Activated CD4-positive, alpha-beta T cell treated with anti-CD3 and anti-CD28 coated beads for 4 hours (primary cell): ENCODE measurements at places on chromosomes 13 and 19.
A peak's percentile ranks its signal among the peaks of the same experiment; 100 is the strongest.

DNA sequence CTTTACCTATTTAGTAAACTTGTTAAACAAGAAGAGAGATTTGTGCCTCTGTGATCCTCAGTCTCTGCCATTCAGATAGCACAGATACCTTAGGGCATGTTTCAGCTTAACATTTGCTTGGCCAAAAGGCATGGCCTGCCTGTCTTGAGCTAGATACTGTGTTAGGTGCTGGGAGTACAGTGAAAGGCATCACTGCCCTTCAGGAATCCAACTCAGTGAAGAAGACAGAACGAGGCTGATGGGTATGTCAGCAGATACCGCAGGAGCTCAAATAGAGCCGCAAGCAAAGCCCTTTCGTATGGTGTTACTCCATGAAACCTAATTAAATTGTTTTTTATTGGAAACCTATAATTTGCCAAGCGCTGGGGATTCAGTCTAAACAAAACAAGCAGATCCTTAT lies 12.9 kb downstream of the ZNF507 start:
- DNase-seq, result no peak

- no peak for DNase-seq
Observed at GRCh38 chr13:51297556-51297955, 41.9 kb upstream of the SERPINE3 start.

DNA sequence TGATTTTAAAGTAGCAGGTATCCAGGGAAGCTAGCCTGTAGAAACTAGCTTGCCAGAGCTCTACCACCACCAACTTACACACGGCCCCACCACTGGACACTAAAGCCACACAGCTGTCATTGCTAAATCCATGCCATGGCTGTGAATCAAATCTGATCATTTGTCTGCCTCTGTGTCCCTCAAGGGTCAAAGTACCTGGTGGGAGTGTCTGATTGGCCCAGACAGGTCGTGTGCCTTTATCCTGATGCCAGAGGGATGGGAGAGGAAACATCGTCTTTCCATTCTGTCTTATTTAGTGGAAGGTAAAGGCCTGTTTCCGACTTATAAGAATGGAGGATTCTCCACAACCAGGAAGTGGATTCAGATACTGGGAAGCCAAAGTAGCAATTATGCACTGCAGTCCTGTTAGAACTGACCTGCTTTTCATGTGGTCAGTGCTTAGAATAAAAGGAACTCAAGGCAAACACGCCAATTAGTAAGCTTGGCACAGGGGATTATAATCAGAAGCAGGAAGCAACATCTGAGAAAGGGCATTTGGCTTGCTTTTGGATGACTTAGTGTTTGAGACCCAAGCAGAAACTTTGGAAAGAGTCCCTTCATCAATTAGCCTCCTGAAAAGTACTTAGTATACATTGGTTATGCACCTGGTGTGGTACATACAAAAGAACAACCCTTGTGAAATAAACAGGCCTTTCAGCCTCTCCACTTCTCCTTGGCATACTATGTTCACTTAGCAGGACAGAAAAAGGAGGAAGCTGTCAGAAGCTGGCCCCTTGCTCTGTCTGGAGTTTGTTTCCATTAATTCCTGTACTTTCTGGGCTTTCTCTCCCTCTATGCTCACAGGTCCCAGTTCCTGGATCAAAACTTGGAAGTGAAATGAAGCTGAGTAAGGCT lies 192.4 kb downstream of the NUFIP1 start:
- no peak for DNase-seq

- DNase-seq, result no peak
Observed at GRCh38 chr19:28065026-28065425, 1147.9 kb downstream of the UQCRFS1 start.

GRCh38 chr13:20780317-20780716 lies 6.6 kb upstream of the EEF1AKMT1 start:
- no peak for DNase-seq

DNA sequence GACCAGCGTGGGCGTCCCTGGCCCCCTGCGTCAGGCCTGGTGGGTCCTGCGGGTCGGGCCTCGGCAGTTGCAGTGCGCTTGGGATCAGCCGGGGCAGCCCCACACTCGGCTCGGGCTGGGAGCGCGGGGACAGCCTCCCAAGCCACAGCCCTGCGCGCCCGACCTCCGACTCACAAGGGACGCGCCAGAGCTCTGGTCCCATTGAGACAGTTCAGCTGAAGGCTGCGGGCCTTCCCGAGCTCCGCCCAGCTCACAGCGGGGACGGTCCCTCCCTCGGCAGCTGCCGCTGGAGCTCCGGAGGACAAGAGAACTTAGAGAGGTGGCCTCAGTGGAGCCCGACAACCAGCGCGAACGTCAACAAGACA lies 45.7 kb upstream of the ZNF730 start:
- DNase-seq, result no peak

DNA sequence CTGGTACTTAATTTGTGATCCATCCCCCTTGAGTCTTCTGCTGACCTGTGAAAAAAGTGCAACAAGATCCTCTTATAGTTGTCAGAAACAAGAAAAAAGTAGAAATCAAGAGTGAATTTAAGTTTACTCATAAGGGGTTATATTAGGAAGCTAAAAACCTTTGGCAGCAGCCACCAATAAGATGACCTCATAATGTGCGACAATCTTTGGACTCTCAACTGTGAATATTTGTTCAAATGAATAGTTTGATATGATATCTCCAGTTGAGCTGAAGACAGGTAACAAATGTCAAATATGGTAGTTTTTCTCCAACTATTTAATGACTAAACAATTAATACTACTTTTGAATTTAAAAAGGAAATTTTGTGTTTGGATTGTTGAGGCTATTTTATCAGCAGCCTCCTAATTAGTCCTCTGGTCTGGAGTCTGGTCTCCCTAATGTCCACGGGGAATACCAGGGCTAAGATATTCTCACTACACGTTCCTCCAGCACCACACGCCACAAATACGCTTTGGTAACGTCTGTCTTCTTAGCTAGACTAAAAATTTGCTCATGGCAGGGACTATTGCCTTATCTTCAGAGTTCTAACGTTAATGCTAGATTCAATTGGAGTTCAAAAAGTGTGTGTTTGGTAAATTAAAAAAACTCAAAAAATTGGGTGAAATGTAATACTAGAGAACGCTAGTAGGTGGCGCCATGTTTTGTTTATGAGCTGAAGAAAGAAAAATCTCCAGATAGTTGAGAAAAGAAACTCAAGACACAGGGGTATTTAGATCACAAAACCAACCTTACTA lies 51.0 kb upstream of the PDX1 start:
- DNase-seq, result no peak

- DNase-seq, result no peak
Observed at GRCh38 chr13:51923983-51924539, 62.3 kb downstream of the CCDC70 start.

GRCh38 chr19:12956446-12957388 lies at the start of gene GADD45GIP1:
Gene GADD45GIP1, minus strand, starts transcription at chr19:12957223. Its CDS starts 11 bp downstream, at chr19:12957212.
- DNase-seq, result peak; percentile 84

- DNase-seq, result no peak
Observed at GRCh38 chr13:102999499-102999898, 66.7 kb downstream of the SLC10A2 start.

DNA sequence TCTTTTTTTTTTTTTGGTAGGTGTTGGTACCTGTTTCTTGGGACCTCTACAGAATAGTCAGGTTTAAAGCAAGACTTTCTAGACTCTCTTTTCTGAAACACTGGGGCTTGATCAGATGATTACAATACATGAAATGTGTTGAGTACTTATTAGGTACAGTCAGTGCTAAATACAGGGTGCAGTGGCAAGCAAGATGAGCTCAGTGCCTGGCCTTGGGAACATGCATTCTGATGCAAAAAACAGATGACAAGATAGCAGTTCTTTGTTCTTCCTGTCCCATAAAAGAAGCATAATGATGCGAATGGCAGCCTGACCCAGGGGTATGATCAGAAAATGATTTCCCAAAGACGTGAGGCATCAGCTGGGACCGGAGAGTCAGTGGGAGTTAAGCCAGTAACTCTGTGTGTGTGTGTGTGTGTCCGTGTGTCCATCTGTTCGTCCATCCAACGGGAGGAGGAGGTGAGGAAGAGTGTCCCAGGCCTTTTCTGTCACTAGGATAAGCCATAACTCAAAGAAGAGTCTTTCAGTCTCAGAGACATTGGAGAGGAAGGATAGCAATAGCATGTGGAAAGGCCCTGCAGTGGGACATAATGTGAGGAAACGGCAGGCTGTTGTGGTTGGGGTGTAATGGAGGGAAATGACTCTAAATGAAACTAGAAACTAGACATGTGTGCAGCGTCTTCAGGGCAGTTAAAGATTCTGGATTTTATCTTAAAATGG lies 32.2 kb downstream of the SLAIN1 start:
- DNase-seq, result no peak
